CD8-positive, alpha-beta memory T cell (primary cell): ENCODE measurements at places on chromosomes 12 and 14. TPM values are rescaled to one million over a fixed set of nuclear protein-coding genes. Genes with fewer than 3 reads are reported as not detected.

GRCh38 chr12:88600272-88600671 is 20.0 kb upstream of the KITLG start:
- DNase-seq: no peak

DNA sequence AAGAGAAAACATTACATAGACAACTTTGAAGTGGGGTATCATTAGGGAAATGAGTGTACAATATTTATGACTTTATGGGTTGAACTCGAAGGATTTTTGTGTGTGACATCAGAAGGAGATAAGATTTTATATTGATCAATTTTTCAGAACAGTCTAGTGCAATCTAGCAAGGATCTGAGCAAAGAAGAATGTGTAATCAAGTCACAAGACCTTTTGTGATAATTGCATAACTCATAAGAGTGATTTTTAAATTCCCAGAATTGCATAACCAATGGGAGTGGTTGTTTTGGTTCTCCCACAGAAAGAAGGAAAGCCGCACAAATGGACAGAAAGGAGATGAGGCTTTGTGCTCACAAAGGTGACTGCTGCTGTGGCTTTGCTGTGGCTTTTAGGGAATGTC is 441.8 kb upstream of the FLRT2 start:
- no peak for DNase-seq

GRCh38 chr14:99374964-99375363 is 103.0 kb upstream of the BCL11B start:
- no peak for DNase-seq

- no peak for DNase-seq
Observed at GRCh38 chr12:52687497-52688385, 7.5 kb upstream of the KRT1 start.

DNA sequence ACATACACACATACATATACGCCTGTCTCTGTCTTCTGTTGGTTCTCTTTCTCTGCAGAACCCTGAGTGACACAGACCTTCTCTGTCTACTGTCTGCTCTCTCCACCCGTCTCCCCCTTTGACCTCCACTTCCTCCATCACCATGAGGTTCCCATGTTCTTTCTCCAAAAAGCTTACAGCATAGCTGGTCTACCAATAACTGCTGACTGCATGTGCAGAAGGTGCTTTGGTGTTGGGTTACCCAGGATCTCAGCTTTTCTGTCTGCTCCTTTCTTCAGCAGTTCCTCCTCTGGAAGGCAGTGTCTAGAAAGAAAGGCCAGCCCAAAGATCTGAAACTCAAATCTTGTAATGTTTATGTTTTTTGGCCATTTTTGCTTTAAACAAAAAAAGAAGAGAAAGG is 125.6 kb downstream of the SMOC1 start:
- DNase-seq: no peak

DNA sequence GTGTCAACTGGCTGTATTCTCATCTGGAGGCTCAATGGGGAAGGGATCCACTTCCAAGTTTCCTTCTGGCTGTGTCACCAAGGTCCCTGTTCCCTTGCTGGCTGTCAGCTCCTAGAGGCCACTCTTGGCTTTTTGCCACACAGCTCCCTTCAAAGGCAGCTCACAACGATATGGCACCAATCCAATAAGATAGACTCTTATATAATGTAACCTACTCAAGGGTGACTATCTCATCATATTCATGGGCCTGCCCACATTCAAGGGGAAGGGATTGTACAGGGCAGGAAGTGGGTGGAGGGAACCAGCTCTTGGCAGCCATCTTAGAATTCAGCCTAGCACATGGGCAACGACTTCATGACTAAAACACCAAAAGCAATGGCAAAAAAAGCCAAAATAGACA is 98.7 kb upstream of the PLXNC1 start:
- no peak for DNase-seq

The KRT7 gene
- total RNA-seq: 5.6 TPM

The GLS2 gene
- total RNA-seq: 2.5 TPM
